ENCODE measurements at places on chromosomes 4 and X.

GRCh38 chr4:127975121-127975770 lies 10.0 kb downstream of the ABHD18 start:
- peak; percentile 19 for DNase-seq

DNA sequence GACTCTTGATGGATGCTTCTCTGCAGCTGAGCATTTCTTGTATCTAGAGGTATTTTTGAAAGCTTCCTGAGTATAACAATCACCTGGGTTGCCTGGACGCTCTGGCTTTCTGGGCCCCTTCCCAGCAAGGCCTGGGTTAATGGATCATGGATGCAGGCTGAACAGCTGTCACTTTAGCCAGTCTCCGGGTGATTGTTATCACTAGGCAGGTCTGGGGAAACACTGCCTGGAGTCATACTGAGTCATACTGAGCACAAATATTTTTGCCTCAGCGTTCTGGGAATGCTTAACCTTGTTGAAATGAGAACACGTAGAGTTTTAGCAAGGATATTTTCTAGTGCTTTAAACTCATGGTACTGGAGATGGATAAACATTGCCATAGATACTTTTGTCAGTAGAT lies 102.6 kb downstream of the PHEX start:
- DNase-seq: no peak

DNA sequence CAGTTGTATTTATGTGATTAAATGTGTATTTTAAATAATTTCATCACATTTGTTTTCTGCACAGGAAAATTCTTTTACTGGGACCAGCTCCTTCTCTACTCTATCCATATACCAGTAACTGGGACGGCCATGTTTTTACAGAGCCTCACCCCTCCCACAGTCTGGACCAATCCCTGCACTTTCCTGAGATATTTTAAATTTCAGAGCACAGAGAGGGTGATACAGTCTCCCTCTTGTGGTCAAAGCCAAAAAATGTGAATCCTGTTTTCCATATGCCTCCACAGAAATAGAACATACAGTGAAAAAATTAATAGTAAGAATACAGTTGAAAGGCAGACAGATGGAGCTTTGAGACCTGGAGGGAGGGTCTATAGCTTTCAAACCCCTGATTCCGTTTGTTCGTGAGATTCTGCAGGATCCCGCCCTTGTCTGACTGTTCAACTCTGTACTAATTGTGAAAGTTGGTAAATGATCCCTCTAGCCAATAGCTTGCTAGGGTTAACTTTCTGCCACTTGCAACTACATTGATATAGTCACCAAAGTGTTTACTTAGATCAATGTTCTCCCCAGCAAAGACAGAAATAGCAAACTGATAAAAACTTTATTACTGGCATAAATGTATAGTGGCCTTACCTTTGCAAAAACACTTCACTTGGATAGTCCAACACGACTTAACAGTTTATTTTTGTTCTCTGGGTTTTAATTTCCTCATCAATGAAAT lies 172.2 kb downstream of the PPARGC1A start:
- DNase-seq: peak; percentile 48

DNA sequence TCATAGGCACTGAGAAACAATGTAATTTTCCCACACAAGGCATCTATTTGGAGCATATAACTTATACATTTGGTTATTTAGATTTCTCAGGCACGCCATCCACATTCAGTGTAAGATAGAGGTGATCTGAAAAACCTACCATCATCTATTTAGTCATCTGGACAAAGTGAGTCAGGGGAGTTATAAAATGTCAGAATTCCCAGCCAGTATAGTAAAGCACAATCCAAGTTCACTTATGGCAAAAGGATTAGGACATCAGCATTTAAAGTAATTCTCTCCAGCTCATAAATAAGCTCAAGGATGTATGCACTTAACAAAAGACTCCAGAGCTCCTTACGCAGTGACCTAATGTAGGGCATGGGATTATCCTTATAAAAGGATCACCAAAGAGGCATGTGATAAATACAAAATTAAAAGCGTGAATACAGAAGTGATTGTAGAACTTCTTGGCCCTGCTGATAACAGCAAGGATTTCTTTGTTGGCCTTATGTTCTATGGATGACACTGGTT lies 65.3 kb upstream of the DCLK2 start:
- no peak for DNase-seq

DNA sequence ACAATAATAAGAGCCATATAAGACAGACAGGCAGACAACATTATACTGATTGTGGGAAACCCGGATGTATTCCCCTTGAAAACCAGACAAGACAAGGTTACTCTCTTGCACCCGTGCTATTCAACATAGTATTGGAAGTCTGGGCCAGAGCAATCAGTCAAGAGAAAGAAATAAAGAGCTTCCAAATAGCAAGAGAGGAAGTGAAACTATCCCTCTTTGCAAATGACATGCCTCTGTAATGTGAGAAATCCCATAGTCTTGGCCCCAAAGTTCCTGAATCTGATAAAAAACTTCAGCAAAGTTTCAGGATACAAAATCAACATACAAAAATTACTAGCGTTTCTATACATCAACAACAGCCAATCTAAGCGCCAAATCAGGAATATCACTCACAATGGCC lies 102.1 kb downstream of the DCAF12L2 start:
- DNase-seq: no peak

GRCh38 chrX:54530357-54530900 lies 410 bp downstream of the GNL3L start:
- DNase-seq: peak; percentile 14

DNA sequence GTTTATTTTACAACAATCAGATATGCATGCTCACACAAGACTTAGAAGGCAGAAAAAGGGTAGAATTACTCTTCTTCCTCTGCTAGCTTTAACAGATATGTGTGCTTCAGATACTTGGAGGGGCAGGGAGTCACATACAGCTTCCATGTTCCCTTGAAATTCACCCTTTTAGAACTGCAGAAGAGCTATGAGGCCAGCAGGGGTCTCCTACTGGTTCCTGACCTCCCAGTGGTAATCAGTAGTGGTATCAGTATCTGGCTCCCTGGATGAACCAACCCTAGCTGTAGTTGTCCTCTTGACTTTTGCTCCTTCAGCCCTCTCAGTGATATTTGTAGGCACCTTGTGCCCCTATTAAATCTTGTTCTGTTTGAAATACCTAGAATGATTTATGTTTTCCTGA lies 81.5 kb downstream of the RCHY1 start:
- peak; percentile 71 for DNase-seq
